ENCODE measurements at places on chromosomes 11 and 22. TPM values are rescaled to one million over a fixed set of nuclear protein-coding genes. Genes with fewer than 3 reads are reported as not detected.

DNA sequence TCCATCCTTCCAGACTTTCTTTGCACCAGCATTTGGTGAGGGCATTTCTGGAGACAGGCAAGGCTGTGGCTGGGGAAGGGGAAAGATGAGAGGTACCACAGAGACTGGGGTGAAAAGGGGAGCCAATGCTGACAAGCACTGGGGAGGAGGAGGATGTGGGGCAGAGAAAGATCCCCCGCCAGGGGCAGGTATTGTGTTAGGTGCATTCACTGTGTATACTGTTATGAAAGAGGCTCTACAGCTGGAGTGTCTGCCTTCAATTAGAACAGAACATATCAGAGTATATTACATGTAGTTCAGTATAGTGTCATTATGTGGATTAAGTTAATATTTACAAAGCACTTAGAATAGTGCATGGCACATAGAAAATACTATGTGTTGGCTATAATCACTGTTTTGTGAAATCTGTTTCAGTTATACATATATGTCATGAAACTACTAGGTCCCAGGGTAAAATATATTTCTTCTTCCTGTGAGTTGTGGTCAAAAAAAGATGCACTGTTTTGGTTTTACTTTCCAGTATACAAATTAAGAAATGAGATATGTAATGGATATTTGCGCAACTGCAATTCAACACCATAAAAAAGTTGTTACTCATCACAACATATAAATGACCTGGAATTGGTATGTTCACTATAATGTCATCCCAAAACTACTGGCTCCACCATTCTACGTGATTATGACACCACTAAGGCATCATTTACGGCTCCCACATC is 8.4 kb downstream of the MSANTD2 start:
- no peak for DNase-seq

APOL6 gene
- 15.0 TPM for polyA plus RNA-seq

DNA sequence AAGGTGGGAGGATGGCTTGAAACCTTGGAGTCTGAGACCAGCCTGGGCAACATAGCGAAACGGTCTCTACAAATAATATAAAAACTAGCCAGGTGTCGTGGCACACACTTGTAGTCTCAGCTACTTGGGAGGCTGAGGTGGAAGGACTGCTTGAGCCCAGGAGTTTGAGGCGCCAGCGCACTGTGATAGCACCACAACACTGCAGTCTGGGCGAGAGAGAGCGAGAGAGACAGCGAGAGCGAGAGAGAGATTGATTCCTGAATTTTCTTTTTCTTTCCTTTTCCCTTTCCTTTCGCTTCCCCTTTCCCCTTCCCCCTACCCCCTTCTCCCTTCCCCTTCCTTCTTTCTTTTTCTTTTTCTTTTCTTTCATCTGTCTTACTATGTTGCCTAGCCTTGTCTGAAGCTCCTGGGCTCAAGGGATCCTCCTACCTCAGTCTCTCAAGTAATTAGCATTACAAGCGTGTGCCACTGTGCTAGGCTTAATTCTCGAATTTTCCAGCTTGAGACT is 162.4 kb upstream of the ZBED5 start:
- DNase-seq, result no peak

- DNase-seq, result no peak
Observed at GRCh38 chr22:21688706-21689381, 23.0 kb downstream of the PPIL2 start.

ZNF214 gene
- 1.9 TPM for polyA plus RNA-seq

GRCh38 chr22:20982563-20982882 is 426 bp downstream of the LZTR1 start:
- no peak for DNase-seq

DNA sequence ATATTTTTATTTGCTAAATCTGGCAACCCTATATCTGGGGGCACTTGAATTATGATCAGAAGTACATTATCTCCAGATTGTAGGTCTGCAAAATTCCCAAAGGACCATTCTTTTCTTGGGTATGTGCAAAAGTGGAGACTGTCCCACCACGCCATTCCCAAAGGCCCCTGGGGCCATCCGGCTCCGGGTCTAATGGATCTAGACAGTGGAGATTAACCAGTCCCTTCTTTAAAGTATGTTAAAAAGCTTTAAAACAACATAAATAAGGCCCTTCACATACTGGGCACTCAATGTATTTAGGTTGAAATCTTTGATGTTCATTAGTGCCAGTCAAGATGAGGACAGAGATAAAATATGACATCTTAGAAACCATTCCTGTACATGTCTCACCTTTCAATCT is 124.1 kb downstream of the MAML2 start:
- DNase-seq, result no peak

DNA sequence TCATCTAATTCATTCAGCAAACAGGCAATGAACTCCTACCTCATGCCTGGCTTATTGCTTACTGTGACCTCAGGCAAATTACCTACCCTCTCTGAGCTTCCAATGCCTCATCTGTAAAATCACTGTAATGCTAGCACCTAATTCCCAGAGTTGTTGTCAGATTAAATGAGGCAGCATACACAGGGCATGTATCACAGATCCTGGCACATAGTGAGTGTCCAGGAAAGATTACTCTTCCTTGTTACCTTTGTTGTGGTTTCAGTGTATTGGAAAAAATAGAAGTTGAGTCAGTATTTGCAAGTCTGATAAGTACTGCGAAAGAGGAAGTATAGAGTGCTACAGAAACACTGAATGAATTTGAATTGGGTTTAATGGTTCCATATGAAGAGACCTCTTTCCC is 26.4 kb upstream of the LRRC55 start:
- DNase-seq, result no peak

DNA sequence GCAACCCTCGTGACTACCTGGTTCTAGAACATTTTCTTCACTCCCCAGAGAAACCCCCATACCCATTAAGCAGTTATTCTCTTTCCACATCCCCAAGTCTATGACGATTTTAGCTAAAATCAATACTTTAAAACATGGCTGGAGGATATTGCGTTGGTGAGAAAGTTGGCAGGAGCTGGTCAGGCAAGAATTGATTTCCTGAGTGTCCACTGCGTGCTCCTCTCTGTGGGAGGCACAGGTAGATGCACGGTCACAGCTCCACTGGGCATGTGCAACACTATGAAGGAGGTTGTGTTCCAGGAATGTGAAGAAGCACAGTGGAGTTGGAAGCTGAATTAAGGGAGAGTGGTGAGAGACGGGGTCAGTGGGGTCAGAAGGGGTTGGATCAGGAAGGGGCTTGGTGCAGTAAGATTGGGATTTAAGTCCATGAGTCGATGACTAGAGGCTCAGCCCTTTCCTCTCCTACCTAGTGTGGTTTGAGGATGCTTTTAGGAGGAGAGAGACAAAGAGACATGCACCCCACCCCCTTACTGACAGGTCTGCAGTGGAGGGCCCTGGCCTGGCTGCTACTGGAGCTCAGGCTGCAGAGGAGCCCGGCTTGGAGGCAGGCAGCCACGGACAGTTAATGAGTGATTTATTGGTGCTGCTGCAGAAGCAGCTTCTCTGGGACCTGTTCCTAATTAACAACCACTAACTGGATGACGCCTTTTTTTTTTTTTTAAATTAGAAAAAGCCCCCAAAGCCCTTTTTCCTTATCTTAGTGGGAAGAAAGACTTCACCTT is 395.6 kb downstream of the TENM4 start:
- DNase-seq, result no peak

GRCh38 chr11:77374108-77374507 is 72.6 kb upstream of the GDPD4 start:
- no peak for DNase-seq

SCN2B gene
- polyA plus RNA-seq, result not detected

DNA sequence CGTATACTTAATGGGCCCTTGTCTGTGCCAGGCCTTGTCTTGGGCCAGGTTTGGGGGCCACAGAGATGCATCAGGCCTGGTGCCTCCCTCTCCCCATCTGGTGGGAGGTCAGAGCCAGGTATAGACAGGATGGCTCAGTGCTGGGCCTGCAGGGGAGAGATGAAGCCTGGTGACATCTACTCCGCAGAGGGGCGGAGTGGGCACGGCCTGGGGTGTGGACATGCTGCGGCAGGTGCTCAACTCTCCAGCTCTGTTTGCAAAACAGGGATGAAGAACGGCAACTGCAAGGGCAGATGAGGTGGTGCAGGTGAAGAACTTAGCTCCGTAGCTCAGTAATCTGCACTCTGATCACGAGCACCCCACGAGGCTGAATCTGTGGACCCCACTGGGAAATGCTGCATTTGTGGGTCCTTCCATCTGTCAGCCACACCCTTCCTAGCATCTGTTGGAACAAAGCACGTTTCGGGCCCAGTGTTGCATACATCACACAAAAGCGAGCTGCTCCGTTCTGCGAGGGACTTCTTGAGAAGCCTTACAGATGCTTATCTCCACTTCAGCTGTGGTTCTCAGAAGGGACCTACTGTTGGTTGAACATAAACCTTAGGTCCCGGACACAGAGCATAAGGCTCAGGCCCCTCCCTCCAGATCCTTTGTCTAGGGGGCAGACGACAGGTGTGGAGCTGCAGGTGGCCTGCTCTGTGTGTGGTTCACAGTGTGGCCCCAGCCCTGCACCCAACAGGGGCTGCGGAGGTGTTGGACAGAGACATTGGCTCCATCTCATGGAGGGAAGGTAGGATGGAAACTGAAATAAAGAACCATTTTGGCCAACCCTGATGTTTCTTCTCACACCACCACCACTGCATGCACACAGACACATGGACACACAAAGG is 78.3 kb downstream of the LRRC32 start:
- no peak for DNase-seq

- DNase-seq, result no peak
Observed at GRCh38 chr11:10349806-10350205, 44.9 kb downstream of the ADM start.

DNA sequence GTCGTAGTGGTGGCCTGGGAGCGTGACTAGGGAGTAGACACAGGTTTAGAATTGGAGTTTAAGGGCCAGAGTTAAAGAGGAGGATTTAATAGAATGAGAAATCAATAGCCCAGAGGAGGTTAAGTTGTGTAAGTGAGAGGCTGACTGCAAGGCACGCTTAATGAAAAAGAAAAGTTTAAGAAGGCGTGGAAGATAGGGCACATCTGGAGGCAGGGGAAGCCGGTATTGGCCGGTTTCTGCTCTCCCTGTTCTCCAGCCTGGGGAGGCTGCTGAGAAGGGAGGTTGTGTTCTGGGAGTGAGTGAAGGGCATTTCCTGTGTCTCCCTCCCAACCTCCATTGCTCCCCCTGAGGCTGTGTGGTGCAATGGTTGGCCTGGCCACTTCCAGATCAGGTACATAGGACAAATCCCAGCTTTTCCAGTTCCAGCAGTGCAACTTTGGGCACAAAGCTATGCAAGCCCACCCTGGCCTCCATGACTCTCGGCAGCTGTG is 6.3 kb downstream of the GRIK4 start:
- no peak for DNase-seq

GRCh38 chr11:31529701-31530100 is 20.1 kb downstream of the ELP4 start:
- DNase-seq, result no peak

GRCh38 chr11:26194881-26195280 is 137.0 kb upstream of the ANO3 start:
- DNase-seq, result no peak

- no peak for DNase-seq
Observed at GRCh38 chr11:67372993-67373647, at the start of gene CLCF1. Gene CLCF1, minus strand, starts transcription at chr11:67373598. Its CDS starts 59 bp downstream, at chr11:67373539.

DNA sequence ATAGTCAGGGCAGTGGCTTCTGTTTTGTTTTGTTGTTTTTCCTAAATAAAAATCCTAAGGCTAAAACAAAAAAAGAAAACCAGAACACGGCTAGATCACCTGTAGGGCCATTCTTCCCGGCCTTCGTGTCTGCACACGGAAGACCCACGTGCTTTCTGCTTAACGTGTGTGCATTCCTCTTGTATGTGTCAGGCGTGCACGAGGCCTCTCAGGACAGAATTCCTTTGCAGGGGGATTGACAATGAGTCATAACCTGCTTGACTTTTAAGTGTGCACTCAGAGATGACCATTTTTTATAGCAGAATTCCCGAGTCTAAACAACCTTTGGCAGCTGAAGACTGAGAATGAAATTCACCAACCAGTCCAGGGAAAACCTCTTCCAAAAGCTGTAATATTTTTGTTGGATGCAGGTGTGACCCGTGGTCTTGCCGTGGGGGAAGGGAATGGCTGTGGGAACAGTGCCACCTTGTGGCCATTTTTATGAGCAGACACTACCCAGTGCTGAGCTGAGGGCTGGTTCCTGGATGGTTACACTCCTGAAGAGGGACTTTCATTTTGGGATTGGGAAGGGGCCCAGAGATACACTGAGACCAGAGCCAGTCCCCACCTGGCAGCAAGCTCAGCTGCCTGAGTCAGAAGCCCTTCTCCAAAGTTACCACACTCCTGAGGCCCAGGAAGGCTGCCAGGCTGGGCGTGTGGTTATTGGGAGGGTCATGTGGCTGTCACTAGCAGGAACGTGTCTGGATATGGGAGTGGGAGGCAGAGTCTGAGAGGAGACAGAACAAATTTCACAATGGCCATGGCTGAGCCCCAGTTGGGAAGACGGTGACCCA is 35.7 kb upstream of the DKK3 start:
- peak; percentile 94 for DNase-seq

- DNase-seq, result no peak
Observed at GRCh38 chr11:71990701-71991100, 8.0 kb upstream of the IL18BP start.

SSTR3 gene
- 0.06 TPM for polyA plus RNA-seq

- DNase-seq, result no peak
Observed at GRCh38 chr11:123797541-123797940, 8.6 kb downstream of the OR6M1 start.
